ENCODE measurements at places on chromosomes 11 and 22.
A peak's percentile ranks its signal among the peaks of the same experiment; 100 is the strongest.

GRCh38 chr11:9774591-9775397 lies 110.9 kb downstream of the SWAP70 start:
- DNase-seq = no peak

- DNase-seq = peak; percentile 52
Measured at GRCh38 chr11:114317787-114318137, 21.6 kb downstream of the NNMT start.

DNA sequence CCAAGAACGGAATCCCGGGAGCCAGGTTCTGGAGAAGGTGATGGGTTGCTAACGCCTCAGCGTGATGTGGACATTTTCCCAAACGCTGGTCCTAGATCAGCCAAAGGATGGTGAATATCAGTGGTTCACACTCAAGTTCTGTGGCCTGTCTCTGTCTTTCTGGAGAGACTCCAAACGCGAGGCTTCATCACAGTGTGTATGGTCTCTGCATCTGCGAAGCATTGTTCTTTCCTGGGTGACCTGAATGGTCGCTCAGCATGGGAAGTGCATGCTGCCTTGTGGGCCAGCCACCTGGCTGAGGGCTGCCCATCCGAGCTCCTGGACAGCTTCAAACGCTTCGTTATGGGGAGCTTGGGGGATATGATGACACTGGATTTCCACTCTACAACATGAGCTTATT lies 810.0 kb downstream of the TBC1D22A start:
- no peak for DNase-seq

DNA sequence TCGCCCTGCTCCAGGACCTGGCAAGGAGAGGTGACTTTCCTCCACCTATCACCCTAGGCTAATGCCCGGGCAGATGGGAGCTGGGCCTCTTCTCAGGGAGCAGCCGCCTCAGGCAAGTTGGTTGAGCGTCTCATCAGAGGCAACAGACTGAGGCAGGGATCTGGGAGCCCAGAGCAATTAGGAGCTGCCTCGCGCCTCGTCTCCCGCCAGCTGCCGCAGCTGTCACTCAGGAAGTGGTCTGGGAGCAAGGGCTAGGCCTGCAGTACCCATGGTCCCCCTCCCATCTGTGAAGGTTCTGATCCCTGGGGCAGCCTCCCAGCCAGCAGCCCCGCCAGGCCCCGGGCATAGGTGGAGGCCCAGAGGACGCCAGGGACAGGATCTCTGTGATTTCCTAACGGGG lies 4.6 kb upstream of the CABP7 start:
- DNase-seq = no peak

- peak; percentile 63 for DNase-seq
Measured at GRCh38 chr22:26330971-26331625, 98.0 kb upstream of the ASPHD2 start.

DNA sequence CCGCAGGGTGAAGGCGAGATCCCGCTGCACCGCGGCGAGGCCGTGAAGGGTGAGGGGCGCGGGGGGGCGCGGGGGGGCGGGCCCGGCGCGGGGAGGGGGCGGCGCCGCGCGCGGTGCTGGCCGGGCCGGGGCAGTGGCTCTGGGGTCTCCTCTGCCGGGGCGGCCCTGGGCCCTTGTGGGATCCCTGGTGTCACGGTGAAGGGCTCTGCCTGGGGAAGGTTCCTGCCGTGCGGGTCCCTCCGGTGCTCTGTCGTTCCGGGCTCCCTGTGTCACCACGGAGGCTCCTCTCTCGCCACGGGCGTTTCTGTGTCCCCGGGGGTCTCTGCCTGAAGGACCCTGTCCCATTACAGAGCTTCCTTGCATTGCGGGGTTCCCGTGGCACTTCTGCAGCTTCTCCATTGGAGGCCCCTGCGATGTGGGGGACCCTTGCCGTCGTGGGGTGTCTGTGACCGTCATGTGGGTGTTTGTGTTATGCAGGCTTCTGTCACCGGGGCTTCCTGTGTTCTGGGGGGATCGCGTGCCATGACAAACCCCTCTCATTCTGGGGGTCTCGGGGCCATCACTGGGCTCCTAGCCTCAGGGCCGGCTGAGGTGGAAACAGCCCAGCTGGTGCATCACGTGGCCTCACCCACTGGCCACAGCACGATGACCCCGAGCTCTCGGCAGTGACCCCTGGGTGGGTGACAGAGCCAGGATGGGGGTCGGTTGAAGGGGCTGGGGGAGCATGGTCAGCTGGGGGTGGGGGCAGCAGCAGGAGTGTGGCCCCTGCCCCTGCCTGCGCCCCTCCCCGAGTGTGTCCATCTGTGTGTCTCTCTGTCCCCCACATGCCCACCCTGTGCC lies 25.3 kb downstream of the SHANK3 start:
- no peak for DNase-seq

- no peak for DNase-seq
Measured at GRCh38 chr22:22682196-22682595, 37.8 kb downstream of the GGTLC2 start.

DNA sequence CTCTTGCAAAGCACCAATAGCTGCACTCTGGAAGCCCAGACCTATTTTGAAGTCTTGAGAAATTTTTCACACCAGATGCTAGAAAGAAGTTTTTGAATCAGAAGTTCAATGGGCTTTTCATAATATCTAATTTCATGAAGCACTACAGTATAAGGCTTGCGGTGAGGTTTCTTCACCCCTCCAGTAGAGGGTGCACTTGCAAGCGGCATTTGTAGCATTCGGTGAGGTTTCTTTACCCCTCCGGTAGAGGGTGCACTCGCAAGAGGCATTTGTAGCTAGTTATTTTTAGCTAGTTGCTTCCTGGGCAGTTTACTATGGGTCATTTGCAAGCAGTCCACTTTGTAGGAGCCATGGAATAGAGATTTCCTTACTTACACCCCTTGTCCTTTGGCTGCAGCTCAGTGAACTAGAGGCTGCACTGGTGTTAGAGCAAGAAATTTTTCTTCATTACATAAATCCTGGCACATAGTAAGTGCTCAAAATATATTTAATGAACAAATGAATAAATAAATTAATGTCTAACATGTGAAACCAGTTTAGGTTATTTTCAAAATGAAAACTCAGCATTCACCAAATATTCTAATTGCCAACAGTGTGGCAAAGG lies 7.8 kb upstream of the NOX4 start:
- DNase-seq = peak; percentile 39

- no peak for DNase-seq
Measured at GRCh38 chr11:69489031-69489745, 7.7 kb downstream of the LINC01488 start.

GRCh38 chr11:37995886-37996285 lies 1397.8 kb upstream of the RAG2 start:
- DNase-seq = no peak
